NCI-H510A (cell line): ENCODE measurements at places on chromosomes 16 and 17.

- DNase-seq = no peak
Measured at GRCh38 chr16:87458424-87458915, 34.4 kb downstream of the ZCCHC14 start.

- DNase-seq = no peak
Measured at GRCh38 chr17:65305778-65306177, 168.6 kb downstream of the RGS9 start.

- no peak for DNase-seq
Measured at GRCh38 chr16:20894388-20894787, 5.8 kb downstream of the DCUN1D3 start.

- no peak for DNase-seq
Measured at GRCh38 chr17:19513897-19514488, 19.7 kb upstream of the SLC47A1 start.

- DNase-seq = no peak
Measured at GRCh38 chr16:2350500-2350899, 10.0 kb upstream of the ABCA3 start.

- no peak for DNase-seq
Measured at GRCh38 chr16:56851671-56852400, 13.2 kb upstream of the SLC12A3 start.

DNA sequence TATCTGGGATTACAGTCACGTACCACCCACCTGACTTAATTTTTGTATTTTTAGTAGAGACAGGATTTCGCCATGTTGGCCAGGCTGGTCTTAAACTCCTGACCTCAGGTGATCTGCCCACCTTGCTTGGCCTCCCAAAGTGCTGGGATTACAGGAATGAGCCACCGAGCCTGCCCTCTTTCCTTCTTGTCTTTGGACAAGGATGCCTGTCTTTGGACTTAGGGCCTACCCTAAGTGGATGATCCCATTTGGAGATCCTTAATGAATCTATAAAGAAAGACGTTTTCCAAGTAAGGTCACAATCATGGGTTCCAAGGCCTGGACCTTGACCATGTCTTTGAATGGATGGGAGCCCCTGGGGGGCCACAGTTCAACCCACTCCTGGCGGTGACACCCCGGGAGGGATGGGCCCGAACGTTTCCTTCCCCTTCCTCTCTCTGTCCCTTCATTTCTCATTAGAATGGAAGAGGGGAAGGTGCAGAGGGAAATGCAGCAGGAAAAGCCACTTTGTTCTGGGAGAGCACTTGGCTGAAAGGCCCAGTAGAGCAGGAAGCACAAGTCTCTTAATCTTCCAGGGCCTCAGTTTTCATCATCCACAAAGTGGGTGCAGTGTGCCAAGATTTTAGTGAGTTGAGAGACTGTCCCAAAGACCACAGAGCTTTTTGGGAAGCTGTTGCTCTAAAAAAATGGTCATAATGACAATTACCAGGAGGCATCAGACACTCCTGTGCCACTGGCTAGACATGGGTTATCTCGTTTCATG lies 353.3 kb downstream of the SEC14L1 start:
- DNase-seq = no peak

GRCh38 chr17:41939044-41939692 lies 8.8 kb downstream of the ODAD4 start:
- no peak for DNase-seq

DNA sequence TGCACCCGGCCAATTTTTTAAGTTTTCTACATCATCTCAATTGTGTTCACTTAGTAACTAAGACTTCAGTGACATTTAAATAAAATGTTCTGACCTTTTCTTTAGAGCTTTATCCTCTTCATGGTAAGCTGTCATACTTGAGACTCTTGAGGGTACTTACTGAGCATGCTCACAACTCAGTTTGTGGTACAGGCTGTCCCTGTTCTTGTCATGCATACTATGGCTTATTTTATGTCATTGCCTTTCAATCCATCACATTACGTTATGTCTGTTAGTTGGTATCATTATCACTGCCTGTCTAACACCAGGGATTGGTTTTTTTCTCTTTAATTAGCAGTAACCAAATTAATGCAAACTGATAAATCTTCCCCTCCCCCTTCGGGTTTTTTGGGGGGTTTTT lies 41.9 kb upstream of the RHBDL3 start:
- DNase-seq = no peak

- DNase-seq = no peak
Measured at GRCh38 chr16:2531371-2531695, at the start of gene CEMP1. TSS of gene CEMP1 (minus strand) at chr16:2531408. CDS start at chr16:2531073, 335 bp downstream.

GRCh38 chr17:6567528-6568183 lies 11.3 kb upstream of the PITPNM3 start:
- DNase-seq = no peak

GRCh38 chr17:38898812-38899348 lies 26.5 kb upstream of the LASP1NB start:
- no peak for DNase-seq

- no peak for DNase-seq
Measured at GRCh38 chr17:76111956-76112355, 8.4 kb upstream of the EXOC7 start.

- DNase-seq = no peak
Measured at GRCh38 chr16:66968847-66969246, 7.8 kb downstream of the CES3 start.

DNA sequence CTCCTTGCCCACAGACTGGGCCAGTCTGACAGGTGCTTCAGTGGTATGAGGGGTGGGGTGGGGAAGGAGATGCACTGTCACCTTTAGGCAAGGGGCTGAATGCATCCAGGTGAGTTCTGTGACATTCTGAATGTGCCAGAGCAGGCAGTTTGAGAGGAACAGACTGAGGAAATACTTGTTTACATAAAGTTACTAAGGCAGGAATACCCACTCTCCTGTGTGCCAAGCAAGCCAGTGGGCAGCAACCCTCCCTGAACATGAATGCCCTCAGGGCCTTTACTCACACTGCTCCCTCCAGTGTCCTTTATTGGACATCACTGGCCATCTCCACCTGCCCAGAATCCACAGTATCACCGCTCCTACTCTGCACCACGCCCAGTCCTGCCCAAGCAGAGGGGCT lies 33.1 kb upstream of the ULK2 start:
- no peak for DNase-seq

GRCh38 chr16:69888005-69888590 lies 63.0 kb upstream of the CLEC18A start:
- no peak for DNase-seq

GRCh38 chr16:3401719-3402397 lies 843 bp downstream of the ZNF174 start:
- no peak for DNase-seq

DNA sequence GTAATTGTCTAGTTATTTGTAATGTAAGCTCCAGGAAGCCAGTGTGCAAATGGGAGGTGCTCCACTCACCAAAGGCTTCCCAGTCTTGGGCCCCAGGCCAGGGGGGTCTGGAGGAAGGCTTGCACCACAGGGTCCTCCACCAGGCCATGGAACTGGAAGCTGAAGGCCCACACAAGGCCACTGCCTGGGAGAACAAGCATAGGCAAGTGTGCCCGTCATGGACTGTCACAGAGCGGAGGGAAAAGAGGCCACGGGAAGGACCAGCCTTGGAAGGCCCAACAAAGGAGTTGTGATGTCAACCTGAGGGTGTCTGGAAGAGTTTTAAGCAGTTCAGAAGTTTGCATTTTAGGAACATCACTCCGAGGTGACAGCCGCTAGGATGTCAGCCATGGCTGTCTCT lies 3.0 kb upstream of the SRRM2 start:
- DNase-seq = no peak

DNA sequence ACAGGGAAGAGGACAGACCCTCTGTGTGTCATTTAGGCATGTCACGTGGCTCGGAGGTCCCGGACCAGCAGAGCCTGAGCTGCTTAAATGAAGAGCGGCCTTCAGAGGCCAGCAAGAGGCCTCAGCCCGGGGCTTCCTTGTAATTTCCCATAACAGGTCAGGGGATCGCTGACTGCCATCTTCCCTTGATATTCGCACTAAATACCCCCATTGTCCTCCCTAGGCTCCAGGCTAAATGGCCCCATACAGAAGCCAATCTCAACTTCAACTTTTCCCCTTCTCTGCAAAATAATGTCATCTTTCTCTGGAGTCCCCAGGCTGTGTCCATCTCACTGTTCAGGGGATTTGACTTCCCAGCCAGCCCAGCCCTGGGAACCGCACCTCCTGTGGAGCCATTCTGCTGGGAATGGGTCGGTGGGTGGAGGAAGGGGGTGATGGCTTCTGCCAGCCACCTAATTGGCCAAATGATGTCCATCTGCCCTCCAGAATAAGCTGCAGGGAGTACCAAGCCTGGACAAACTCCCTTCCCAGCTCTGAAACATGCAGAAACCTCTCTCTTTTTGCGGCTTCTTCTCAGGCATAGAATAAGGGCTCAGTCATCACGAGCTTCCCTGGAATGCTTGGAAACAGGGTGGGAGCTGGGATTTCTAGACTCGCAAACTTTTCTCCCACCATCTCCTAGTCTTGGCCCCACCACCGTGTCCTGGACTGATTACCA lies 129.9 kb downstream of the SDK2 start:
- DNase-seq = no peak

DNA sequence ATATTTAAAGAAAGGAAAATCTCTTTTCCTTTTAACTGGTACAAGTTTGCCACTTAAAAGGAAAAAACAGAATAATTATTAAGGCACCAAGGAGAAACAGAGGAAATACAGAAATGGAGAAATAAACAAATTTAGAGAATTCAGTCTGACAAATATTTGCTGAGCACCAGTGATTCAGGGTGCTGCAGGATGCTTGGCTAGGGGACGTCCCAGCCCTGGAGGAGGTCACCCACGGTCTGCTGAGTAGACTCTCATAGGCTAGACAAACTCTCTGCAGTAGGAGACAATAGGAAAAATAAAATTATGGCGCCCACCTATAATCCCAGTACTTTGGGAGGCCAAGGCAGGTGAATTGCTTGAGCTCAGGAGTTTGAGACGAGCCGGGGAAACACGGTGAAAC lies 15.9 kb downstream of the C1QTNF1 start:
- no peak for DNase-seq

DNA sequence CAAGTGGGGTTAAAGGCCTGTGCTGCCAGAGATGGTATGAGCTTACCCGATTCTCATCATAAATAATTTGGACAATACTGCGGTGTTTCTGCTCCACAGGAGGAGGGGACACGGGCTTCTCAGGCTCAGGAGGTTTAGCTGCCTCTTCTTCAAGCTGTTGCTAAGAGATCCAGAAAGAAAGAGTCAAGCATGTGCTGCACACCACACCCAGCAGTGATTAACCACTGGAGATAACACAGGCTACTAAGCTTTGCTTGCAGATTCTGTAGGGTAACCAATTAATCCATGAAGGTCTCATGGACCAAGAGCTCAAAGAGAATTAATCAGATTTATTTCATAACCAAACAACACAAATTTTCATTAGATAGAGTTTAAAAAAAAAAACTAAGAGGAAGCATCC lies 56.6 kb downstream of the NCOR1 start:
- no peak for DNase-seq

GRCh38 chr17:4636474-4637100 lies 4.9 kb downstream of the ALOX15 start:
- DNase-seq = no peak
